ENCODE measurements at places on chromosomes 1 and 21. TPM values are rescaled to one million over a fixed set of nuclear protein-coding genes. Genes with fewer than 3 reads are reported as not detected.

DNA sequence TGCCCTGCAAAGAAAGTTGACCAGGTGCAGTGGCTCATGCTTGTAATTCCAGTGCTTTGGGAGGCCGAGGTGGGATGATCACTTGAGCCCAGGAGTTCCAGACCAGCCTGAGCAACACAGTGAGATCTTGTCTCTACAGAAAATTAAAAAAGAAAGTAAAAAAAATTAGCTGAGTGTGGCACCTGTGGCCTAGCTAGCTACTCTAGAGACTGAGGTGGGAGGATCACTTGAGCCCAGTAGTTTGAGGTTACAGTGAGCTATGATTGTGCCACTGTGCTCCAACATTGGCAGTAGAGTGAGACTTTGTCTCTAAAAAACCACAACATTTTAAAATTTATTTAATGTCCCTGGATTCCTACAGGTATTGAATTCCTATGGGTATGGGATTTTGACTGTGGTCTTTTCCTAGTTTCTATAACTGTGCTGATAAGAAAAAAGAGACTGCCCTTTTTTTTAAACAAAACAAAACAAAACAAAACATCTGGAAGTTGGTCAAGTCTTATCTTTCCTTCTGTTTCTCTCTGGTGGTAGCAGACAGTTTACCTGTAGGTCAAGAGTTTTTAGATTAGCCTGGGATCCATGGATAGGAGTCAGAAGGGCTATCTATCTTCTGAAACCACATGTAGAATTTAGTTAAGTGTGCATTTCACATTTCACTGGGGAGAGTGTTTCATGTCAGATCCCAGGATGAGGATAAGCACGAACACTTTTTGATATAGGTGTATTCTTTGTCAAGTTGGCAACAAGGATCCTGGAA, 18.8 kb downstream of the UCK2 start:
- DNase-seq, result no peak

- DNase-seq, result no peak
Measured at GRCh38 chr1:202143768-202144401, 652 bp downstream of the ARL8A start.

SPRR4 gene
- total RNA-seq, result not detected

ATP1A4 gene
- total RNA-seq, result not detected

TRAPPC10 gene
- total RNA-seq, result 63.6 TPM

DNA sequence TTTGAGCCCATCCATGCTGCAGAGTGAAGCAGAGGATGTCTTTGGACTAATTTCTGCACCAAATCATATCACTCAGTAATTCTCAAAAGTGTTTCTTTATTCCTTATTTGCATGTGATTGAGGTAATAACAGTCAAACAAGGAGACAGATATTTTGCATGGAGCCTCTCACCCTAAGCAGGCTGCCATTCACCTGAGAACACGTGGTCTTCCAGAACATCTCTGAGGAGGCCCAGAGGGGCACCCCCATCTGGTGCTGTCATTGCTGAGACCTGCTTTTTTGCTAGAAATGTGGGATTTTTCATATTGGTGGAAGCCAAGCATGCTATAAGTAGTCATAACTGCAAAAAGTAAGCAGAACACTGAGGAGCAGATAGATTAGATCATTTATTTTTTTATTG, 7.7 kb downstream of the SLC37A1 start:
- DNase-seq, result no peak

ZSWIM5 gene
- total RNA-seq, result 8.6 TPM

FCER1A gene
- total RNA-seq, result not detected

GJC2 gene
- total RNA-seq, result 1.5 TPM

GRCh38 chr1:48000883-48001282, 3.7 kb upstream of the TRABD2B start:
- no peak for DNase-seq

- no peak for DNase-seq
Measured at GRCh38 chr1:24111262-24111995, 506 bp downstream of the MYOM3 start.

- no peak for DNase-seq
Measured at GRCh38 chr1:115654125-115654524, 12.4 kb downstream of the VANGL1 start.

OR6K3 gene
- not detected for total RNA-seq

ORC1 gene
- total RNA-seq, result 1.7 TPM
